ENCODE measurements at places on chromosomes 6 and 20.

DNA sequence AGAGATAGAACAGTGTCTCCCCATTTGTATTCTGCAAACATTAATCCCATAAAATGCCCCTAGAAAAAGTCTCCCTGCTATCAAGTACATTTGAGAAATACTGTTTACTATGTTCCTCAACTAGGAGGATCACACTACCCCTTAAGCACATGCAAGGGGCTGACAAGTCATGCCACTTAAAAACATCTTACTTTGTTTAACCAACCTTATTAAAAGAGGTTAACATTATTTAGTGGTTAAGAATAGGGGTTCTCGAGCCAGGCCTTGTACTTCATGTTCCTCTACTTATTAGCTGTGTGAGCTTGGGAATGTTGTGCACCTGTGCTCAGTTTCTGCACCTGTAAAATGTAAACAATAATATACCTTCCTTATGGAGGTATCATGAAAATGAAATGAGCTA, 113.7 kb downstream of the UBE3D start:
- DNase-seq = no peak

DNA sequence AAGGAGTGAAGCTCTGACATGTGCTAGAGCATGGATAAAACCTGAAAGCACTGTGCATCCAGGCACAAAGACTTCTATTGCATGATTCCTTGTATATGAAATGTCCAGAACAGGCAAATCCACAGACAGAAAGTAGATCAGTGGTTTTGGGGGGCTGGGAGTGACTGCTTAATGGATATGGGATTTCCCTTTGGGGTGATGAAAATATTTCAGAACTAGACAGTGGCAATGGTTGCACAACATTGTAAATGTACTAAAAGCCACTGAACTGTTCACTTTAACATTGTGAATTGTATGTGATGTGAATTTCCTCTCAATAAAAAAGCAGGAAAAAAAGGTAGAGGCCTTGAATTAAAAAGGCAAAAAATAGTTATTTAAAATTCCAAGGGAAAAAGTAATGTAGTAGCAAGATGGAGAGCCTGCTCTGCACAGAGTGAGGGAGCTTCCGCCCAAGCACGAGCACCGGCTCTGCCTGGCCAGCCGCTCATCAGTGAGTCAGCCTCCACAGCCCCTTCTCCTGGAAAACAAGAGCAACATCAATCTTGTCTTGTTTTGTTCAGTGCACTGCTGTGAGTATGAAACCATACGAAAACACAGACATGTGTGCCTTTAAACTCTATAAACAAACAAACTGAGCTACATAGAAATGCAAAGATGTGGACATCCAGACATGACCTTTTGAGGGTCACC, 74.6 kb upstream of the THBS2 start:
- DNase-seq = no peak

- DNase-seq = no peak
These were observed 2.1 kb downstream of the UBE2J1 start for GRCh38 chr6:89350281-89350966.

GRCh38 chr6:138406443-138406842, 2.4 kb downstream of the HEBP2 start:
- no peak for DNase-seq

GRCh38 chr6:168342636-168343035, 23.1 kb upstream of the DACT2 start:
- DNase-seq = no peak

- peak; percentile 98 for DNase-seq
These were observed 50.0 kb downstream of the SRC start for GRCh38 chr20:37395921-37396415.

DNA sequence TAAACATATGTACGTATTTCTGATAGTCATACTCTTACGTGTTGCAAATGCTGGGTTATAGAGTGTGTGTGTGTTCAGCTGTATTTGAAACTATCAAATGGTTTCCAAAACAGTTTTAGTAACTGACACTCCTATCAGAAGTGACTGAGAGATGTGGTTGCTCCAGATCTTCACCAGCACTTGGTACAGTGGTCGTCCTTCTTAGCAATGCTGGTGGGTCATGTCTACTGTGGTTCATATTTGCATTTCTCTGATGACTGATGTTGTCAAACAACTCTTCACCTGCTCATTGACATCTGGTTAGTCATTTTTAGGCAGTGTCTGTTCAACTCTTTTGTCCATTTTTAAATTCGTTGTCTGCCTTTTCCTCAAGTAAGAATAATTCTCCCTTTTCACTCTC, 259.3 kb downstream of the KIF16B start:
- DNase-seq = no peak

DNA sequence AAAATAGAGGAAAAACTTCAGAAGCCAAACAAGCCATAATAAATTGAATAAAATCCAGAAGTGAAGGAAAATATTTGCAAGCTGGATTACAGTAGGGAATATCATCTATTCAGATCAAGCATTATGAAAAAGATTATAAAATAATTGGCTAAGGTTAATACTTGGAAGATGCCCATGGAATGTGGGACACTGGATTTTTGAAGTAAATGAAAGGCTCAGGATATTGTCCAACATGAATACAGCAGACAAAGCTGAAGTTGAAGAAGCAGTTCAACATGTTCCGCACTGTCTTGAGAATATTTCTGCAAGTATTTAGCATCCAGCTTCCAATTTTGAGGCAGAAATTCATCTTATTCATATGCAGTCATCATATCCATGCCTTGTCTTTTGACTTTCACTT, 1278.4 kb upstream of the GJE1 start:
- DNase-seq = no peak

DNA sequence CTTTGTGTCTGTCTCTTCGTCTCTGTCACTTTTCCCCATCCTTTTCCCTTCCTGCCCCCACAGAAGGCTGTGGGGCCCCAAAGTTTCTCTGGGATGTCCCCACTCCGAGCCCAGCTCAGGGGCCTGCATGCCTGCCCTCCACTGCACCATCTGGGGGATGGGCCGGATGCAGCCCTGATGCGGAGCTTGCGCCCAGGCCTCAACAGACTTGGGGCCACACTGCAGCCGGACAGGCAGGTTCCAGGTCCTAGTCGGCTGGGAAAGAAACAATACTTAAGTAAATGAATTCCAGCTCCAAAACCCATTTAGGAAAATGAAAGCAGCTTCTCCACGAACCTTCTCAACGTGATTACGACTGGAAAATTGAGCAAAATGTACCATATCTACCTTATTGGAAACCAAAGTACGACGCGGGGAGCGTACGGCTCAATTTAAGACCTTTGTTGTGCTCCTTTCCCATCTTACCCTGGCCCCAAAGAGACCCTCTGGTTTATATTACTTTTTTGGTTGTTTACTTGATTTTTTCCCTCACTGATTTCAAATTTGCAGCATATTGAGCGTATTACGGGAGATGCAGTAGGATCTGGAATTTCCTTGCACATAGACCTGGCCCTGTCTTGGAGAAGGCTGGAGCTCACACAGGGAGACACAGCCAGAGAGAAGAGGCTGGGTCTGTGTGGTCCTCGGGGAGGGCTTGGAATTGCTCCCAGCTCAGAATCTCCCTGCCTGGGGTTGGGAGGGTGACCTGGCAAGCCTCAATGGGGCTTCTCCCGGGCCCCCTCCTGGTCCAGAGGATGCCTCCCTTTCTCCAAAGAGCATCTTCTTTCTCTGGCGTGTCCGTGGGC, 8.0 kb downstream of the FOXC1 start:
- no peak for DNase-seq

DNA sequence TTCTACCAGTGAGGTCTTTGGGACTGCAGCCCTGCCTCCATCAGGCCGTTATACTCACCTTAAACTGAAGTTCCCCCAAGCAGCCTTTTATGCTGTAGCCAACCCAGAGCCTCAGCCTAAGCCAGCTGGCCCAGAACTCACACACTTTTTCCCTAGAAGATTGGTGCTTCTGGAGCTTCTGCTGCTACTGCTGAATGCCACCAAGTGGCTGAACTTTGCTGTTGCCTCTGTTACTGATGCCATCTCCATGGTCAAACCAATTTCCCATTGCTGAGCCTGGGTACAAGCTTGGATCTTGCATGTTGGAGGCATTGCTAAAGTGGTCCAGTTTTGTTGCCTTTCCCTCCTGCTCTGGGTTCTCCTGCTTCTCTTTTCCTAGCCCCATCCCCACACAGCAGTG, 15.0 kb upstream of the TBX18 start:
- DNase-seq = no peak

GRCh38 chr6:36957773-36958271, 3.3 kb downstream of the PI16 start:
- DNase-seq = peak; percentile 60

DNA sequence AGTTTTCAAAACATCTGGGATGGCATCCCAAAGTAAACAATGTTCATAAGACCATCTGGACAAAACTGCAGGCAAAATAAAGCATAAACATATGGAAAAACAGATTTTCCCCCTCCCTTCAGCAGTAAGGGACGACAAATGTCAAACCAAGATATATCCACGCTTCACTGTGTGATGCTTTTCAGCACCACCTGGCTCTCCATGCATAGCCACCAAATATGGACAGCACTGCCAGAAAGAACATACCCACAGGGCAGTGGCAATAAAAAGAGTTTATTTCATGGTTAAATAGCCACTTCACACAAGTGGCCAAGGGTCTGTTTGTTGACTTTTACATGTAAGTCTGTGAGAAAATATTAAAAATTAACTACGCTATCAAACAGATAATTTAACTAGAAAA, 23.1 kb downstream of the USP45 start:
- no peak for DNase-seq

- DNase-seq = no peak
These were observed 47.2 kb downstream of the GABRR2 start for GRCh38 chr6:89267918-89268317.

- DNase-seq = peak; percentile 59
These were observed 100.8 kb downstream of the MOXD1 start for GRCh38 chr6:132300323-132300949.

DNA sequence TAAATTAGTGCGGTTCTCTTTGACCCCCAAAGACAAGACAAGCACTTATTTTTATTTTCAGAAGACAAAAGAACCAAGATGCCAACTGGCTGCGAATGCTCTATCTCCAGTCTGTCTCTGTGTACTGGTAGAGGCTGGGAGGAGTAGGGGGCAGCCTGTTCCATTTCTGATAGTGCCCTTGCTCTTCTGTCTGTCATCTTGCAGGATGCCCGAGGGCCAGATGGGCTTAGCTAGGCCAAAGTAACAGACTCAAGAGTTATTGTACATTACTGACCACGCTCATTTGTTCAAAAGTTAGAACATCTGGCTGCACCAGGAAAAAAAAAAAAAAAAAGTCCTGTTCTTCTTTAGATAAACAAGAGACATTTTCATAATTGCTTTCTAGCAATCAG, 198.1 kb upstream of the UST start:
- no peak for DNase-seq

GRCh38 chr6:89483111-89483720, 50.3 kb downstream of the ANKRD6 start:
- peak; percentile 58 for DNase-seq

GRCh38 chr6:138115201-138115600, 8.0 kb upstream of the PERP start:
- peak; percentile 12 for DNase-seq

- no peak for DNase-seq
These were observed 43.6 kb downstream of the NCOA7 start for GRCh38 chr6:125834348-125834747.

DNA sequence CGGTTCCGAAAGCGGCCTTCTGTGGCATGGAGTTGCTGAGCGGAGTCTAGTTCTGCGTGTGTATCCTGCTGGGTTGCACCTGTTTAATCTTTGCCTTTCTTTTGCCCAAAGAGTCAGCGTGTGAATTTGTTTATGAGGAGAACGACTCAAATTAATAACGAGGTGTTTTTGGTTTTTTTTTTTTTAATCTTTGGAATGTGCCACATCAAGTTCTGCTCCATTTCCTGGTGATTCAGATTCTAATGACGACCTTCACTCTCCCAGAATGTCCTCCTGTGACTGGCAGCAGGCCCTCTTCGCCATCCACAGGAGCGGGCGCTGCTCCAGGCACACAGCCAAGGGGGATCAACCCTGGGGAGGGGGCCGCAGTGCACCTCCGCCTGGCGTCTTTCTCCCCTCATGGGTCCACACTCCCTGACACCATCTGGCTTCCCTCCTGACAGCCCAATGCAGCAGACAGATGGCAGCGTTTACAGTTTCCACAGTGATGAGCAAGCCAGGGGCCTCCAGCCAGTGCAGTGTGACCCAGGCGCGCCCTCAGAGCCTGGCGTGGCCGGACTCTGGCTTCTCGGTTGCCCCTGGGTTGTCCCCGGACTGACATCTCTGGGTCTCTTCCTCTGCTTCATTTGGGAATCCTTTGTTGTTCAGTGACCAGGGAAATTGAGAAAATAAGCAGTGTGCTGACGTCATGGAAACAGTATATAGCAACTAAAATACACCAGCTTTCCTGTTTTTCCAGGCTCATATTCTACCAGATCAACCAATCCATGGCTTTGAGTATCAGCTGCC, 27.5 kb upstream of the AFDN start:
- peak; percentile 98 for DNase-seq

DNA sequence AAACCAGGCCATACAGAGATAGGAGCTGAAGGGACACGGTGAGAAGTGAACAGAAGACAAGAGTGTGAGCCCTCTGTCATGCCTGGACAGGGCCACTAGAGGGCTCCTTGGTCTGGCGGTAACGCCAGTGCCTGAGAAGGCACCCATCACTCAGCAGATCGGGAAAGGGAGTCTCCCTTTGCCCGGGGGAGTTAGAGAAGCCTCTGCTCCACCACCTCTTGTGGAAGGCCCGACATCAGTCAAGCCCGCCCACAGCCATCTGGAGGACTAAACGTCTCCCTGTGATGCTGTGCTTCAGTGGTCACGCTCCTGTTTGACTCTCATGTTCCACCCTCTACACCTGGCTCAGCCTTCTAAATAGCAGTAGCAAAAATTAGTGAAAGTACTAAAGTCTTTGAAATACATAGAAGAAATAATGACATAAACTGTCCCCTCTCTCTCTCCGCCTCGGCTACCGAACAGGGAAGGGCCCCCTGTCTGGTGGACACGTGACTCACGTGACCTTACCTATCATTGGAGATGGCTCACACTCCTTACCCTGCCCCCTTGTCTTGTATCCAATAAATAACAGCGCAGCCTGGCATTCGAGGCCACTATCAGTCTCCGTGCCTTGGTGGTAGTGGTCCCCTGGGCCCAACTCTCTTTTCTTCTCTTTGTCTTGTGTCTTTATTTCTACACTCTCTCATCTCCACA, 66.7 kb downstream of the RPP21 start:
- peak; percentile 91 for DNase-seq

- DNase-seq = no peak
These were observed 54.0 kb downstream of the NPEPL1 start for GRCh38 chr20:58746620-58747019.

DNA sequence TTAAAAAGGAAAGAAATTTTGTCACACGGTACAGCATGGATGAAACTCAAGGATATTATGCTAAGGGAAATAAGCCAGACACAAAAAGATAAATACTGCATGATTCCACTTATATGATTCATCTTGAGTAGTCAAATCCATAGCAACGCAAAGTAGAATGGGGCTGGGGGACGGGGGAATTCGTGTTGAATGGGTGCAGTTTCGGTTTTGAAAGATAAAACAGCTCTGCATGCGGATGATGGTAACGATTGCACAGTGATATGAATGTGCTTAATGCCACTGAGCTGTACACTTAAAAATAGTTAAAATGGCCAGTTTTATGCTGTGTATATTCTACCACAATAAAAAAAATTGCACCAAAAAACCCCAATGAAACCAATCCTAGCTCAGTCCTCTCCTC, 52.9 kb upstream of the SIRPA start:
- DNase-seq = no peak
